Stimulated activated CD4-positive, alpha-beta T cell treated with anti-CD3 and anti-CD28 coated beads, Interleukin-1b, Interleukin-23, amount 100 ng/mL, for 24 hours (primary cell): ENCODE measurements at places on chromosomes 2 and 18.

DNA sequence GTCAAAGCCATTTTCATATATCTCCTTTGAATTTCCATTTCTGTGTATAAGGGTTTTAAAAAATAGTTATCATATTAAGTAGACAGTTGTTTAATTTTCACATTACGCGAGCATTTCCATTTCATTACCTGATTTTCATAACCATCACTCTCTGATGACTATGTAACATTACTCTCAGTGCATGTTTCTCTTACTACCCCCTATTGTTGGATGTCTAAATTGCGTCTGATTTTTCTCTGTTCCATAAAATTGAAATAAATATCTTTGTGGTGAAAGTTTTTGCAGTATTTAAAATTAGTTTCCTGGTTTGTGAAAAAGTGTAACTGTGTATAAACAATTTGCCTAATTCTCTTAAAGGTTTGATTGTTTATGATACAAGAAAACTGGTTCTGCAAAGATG, 123.8 kb downstream of the MYO1B start:
- no peak for DNase-seq

DNA sequence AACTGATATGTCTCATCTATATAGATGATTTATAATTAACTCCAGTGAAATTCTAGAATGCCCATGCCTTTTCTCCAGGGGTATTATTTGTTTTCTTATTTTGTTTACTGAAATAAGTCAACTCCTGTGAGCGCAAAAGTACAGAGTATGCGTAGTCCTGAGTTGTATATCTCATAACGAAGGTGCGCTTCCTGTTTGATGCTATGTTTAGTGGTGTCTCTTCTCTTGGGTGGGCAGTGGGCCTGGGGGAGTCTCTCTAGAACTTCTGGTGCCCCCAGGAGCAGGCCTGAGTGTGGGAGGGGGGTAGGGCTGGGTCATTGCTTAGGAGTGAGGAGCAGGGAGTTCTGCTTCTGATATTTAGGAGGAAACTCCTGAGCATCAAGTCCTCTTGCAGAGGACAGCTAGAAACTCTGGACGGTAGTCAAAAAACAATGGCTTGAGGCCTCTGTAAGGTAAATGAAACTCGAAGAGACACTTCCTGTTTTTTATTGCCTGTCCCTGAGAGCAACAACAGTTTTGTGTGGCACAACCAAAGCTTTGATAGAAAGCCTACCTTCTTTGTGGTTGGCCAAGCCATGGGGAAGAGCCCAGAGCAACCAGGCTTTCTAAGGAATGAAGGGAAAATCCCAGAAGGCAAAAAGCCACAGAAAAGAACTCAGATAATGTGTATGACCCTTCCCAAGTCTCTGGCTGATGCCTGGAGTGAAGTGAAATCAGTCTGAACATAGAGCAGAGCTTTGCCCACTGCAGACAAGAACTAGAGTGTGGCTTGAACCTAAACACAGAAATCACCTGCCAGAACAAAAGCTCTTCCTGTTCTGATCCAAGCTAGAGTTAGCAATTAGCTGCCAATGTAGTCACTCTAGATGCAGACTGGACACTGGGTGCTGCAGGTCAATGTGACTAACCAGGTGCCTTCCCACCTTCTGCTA, 8.5 kb upstream of the SP140L start:
- DNase-seq: no peak

GRCh38 chr2:97849881-97850528, 136.6 kb downstream of the ZAP70 start:
- no peak for DNase-seq

DNA sequence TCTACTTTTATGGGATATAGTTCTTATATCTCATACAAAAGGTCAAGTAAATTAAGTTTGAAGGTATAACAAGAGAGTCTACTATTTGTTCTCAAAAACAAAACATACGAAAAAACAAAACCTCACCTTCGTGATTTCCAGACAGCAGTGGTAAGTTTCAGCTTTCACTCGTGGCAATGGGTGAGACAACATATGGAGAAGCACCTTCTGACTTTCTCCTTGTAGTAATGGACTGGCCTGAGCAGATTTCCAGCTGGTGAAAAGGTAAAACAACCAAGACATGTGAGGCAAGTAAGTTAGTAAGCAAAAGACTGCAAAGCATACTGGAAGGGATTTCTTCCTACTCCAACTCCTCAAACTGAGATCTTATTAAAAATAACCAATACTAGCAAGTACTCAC, 39.6 kb downstream of the RTTN start:
- DNase-seq: no peak

DNA sequence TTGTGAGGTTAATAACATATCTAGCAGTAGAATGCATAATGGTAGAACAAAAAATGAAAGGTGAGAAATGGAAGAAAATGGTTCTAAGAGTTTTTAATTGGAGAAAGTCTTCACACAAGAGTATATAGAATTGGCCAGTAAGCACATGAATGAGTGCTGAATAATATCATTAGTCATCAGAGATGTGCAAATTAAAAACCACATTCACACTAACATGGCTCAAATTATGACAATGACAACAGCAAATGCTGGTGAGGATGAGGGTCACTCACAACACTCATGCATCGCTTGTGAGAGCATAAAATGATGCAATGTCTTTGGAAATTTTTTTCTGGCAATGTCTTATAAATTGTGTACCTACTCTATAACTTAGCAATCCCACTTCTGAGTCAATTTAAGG, 1355.4 kb upstream of the ACVR2A start:
- DNase-seq: no peak

GRCh38 chr2:9736021-9736420, 105.2 kb upstream of the YWHAQ start:
- DNase-seq: no peak

DNA sequence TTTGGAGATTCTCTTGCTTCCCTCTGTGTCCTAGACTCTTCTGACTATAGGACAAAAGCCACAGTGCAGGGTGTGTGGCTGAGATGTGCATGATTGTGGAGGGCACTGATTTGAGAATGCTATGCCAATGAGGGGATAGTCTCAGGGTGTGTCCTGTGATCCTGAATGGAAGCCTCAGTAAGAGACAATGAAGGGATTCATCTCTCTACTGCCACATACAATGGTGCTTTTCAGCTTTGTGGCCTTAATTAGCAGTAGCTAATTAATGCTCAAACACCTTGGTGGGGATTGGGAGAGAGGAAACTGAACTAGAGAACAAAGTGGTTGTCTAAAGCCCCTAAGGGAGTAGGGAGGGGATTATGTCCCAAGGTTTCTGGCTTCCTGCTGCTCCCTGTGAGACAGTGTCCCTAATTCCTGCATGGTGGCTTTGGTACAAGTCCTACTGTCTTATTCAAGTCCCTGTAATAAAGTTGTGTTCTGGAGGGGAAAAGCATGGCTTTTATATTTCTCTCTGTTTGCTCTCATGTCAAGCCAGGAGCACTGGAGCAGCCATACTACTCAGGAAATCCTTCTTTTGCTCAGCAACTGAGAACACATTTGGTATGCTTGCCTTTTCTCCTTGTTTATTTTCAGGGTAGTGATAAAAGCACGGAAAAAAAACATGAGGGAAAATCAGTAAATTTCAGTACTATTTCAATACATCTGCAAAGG, 415.2 kb upstream of the TCF4 start:
- DNase-seq: no peak

GRCh38 chr2:177772529-177772928, 300.0 kb downstream of the PDE11A start:
- no peak for DNase-seq

GRCh38 chr2:140797718-140798117, 1333.1 kb downstream of the LRP1B start:
- no peak for DNase-seq

GRCh38 chr2:17646081-17646554, 105.6 kb downstream of the VSNL1 start:
- DNase-seq: peak; percentile 17

- no peak for DNase-seq
These were observed 154.1 kb upstream of the BOD1L2 start for GRCh38 chr18:56992777-56993176.

- DNase-seq: no peak
These were observed 286.1 kb upstream of the SIX3 start for GRCh38 chr2:44655401-44655864.

GRCh38 chr2:6956566-6956965, 39.4 kb downstream of the RNF144A start:
- DNase-seq: no peak

- DNase-seq: no peak
These were observed 14.2 kb downstream of the KLHL41 start for GRCh38 chr2:169523681-169524080.

DNA sequence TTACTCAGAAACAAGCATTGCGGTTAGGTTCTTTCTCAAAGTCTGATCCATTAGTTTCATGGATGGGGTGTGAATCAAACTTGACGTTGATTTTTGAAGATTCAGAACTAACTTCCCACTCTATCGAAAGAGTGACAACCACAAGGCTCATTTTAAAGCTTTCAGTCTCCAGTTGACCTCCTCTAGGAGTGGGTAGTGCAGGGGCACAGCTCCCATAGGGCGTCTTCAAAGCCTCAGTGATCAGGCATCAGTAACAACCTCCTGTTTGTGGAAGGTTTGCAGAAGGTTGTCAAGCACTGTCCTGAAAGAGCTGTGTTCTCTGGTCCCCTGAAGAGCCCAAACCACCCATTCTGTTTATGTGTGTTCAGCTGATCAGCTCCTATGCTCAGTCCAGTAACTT, 10.2 kb downstream of the MTCL1 start:
- no peak for DNase-seq

- DNase-seq: no peak
These were observed 451.4 kb upstream of the ST6GAL2 start for GRCh38 chr2:107337209-107337898.

DNA sequence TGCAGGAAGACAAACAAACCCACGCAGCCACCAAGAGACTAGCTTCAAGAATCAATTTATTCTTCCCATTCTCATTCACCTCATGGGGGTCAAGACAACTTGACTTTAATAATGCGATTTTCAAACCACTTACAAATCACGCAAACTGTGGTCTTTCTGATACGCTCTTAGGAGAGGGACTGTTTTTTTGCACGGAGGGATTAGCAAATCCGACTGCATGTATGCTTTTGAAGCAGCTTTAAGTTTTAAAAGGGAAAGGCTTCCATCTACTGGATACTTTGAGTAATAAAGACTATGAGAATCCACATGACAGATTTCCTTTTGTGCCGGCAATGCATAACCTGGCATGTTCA, 322.9 kb upstream of the KCNJ3 start:
- no peak for DNase-seq

DNA sequence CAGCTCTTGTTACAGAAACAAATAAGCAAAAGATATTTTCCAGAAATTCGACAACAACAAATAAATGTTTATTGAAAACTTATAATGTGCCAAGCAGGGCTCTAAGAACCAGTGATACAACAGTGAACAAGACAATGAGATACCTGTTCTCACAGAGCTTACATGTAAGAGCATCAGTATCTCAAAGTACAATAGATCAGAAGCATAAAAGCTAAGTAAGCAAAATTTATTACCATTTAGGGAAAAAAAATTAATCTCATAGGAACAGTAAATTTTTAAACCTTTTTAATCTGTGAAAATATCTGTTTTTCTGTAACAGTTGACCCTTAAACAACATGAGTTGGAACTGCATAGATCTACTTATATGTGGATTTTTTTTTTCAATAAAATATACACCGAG, 20.9 kb downstream of the ROCK1 start:
- no peak for DNase-seq

DNA sequence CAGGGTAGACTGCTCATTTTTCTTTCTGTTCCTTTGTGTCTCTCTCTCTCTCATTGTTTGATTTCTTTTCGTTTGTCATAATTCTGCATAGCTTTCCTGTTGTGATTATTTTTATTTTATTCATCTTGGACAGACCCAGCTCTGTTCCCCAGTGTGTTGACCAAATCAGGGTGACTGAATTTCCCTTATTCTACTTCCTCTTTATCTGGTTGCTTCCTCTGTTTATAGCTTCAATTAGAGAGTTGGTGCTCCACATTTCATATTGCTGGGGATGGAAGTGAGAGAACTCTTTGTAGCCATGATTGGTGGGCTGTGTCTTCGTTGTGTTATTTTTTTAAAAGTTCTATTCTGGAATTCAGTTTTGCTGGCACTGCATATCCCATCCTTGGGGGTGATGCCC, 19.1 kb downstream of the PROKR1 start:
- no peak for DNase-seq

GRCh38 chr2:15793078-15793913, 147.1 kb upstream of the MYCN start:
- DNase-seq: no peak

DNA sequence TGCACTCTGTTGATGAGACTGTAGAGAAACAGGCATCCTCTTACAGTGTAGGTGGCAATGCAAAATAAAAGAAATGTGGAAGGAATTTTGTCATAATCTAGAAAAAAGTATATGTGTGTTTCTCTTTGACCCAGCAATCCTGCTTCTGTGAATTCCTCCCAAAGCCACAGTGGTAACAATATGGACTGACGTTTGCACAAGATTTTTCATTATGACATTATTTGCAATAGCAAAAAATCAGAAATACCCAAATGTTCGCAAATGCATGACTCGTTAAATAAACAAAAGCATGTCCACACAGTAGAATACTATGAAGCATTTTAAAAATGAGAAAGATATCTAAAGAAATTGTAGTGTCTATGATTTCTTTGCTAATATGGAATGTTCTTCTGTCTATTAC, 255.2 kb upstream of the NRP2 start:
- no peak for DNase-seq
